H7 (cell line): ENCODE measurements at places on chromosomes 1 and 21. TPM values are rescaled to one million over a fixed set of nuclear protein-coding genes. Genes with fewer than 3 reads are reported as not detected.

DNA sequence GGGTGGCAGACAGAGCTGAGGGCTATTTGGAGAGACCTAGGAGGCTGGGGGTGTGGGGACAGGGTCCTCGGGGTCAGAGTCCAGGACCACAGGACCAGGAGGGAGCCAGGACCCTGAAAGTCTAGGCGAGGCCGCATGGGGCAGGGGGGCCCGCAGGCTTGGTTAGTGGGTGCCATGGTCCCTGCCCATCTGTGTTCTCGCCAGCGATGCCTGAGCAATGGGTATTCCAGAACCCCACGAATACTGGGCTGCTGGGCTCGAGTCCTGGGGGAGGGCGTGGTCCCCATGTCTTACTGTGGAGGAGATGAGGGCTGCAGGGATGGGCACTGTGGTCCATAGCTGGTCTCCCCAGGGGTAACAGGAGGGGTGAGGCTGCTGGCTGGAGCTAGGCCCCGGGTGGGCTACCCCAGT is 2.0 kb downstream of the KRTAP10-6 start:
- no peak for DNase-seq

GRCh38 chr1:30701258-30701633 is 22.1 kb downstream of the MATN1 start:
- no peak for DNase-seq

The DENND2C gene
- 1.7 and 2.1 TPM in 2 replicates for total RNA-seq

The SERPINC1 gene
- total RNA-seq, result 1.7 TPM in 1 of 2 replicates, not detected in the other

GRCh38 chr1:92968138-92969032 is 7.1 kb upstream of the DIPK1A start:
- peak; percentile 30 for DNase-seq

The CELF3 gene
- 0.07 TPM in 1 of 2 replicates, not detected in the other for total RNA-seq

DNA sequence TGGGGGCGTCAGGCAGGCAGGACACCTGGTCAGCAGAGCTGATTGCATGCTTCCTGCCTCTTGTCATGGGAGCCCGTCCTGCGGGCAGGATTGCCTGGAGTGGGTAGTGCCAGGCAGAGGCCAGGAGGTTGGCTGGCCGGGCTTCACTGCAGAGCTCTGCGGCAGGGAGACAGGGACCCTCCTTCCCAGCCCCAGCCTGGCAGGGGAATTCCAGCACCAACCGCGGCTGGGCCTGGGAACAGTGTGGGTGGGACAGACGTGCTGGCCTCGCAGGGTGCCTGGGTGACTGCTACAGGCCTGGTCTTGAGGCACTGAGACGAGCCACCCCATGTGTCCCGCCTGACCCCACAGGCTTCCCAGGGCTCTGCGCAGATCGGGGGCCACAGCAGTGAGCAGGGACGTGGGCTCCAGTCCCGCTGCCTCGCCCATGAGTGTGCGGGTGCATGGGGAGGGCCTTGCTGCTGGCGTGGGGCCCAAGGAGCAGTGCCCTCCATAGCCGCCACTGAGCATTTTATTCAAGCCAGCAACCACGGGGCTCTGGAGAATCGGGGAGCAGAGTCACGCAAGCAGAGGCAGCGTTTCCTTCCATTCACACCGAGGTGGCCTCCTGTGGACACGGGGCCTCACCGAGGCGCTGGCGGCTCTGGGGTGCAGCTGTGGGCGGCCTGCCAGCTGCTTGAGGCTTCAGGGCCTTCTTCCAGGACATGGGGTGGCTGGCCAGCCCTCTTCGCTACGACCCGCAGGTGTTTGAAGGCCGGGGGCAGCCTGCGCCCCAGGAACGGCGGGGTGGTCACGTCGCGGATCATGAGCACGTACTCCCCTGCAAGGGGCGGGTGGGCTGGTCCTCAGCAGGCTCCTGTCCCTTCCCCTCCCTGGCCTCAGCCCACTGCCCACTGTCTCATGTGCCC is 70.3 kb downstream of the MORN1 start:
- no peak for DNase-seq

The TEDDM1 gene
- not detected in 2 replicates for total RNA-seq

The SPRR2A gene
- total RNA-seq, result not detected in 2 replicates

- DNase-seq, result no peak
Observed at GRCh38 chr1:85085417-85085816, 37.1 kb upstream of the MCOLN3 start.

GRCh38 chr1:202811296-202812175 is 782 bp downstream of the PCAT6 start:
- DNase-seq, result peak; percentile 75

DNA sequence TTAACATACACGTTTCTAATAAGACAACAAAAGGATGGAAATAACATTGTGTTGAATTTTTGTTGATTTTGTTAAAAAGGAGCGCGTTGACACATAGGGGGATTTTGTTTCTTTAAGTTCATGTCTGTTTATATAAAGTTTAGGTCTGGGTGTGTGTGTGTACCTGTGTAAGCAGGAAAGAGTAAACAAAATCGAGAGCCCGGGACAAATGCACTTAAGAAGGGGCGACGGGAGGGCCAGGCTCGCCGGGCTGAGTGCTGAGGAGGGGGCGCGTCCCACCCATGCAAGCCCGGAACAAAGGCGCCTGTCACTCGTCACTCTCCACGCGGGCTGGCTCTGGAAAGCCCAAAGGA is 28.8 kb upstream of the TRIM17 start:
- no peak for DNase-seq

- DNase-seq, result no peak
Observed at GRCh38 chr1:239483391-239483790, 97.0 kb downstream of the CHRM3 start.

The DISC1 gene
- total RNA-seq, result 5.6 and 6.3 TPM in 2 replicates

GRCh38 chr1:1950940-1951339 is 31.9 kb upstream of the TMEM52 start:
- DNase-seq, result no peak

DNA sequence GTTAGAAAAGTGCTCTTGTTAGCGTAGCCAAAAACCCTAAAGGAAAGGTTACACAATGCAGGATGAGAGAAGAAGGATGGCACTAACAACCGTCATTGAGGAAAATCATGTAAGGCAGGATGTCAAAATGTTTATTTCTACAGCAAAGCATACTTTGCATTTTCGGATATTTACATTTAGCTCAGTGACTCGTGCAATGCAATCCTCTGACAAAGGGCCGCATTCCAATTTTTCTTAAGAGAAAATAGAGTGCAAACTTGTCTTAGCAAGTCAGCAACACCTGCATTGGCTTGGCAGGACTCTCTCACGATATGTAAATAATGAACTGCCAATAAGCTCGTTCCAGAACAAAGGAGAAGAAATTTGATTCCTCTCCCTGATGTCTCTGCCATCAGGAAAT is 33.3 kb downstream of the TIAM1 start:
- no peak for DNase-seq

- no peak for DNase-seq
Observed at GRCh38 chr1:77394166-77394565, 112.3 kb downstream of the AK5 start.

The AK4 gene
- 227 and 297 TPM in 2 replicates for total RNA-seq

The VWA1 gene
- 32.1 and 37.1 TPM in 2 replicates for total RNA-seq

GRCh38 chr1:82578086-82578726 is 777.5 kb downstream of the ADGRL2 start:
- DNase-seq, result no peak

DNA sequence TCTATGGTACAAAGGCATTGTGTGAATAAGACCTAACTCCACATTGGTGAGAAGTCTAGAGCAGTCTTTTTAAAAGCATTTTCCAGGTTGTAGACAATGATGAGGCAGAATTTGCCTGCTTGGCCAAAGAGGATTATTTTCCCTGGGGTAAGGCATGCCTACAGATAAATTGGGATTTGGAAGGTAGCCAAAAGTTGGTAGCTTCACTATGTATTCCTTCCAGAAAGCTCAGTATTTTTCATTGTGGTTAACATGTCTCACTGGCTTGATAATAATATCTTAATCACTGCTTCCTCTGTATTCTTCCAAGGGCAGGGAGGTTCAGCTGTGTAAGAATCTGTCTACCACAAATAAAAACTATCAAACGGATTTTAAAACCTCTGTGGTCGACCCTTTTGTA is 590.8 kb upstream of the PRMT6 start:
- no peak for DNase-seq
